ENCODE measurements at places on chromosomes 4 and X.

DNA sequence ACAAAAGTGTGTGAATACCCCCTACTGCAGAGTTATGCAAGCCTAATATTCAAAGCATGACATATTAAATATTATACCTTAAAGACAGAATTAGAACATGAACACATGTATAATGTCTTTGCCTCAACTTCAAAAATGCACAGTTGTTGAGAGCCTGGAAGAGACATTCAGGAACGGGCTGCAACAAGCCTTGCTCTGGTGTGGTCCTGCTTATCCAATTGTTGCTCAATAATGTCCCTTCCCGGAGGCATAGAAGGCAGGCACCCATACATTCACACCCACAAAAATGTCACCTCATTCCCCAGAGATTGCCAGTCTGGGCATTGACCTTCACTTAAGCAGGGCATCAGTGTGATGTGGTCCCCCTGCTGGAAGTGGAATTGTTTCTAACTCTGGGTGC, 238.8 kb downstream of the CBR4 start:
- no peak for DNase-seq

DNA sequence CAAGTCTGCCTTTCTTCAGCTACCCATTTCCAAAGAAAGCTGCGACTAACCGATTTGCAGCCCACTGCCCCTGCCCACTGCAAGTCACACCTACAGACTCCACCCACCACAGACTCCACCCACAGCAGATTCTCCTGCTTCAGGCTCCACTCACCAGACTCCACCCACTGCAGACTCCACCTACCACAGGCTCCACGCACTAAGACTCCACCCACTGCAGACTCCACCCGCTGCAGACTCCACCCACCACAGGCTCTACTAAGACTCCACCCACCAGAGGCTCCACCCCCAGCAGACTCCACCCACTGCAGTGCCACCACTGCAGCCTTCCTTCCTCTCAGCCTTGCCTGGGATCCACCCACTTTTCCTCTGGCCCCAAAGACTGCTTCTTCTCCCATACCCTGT, 41.3 kb downstream of the ABLIM2 start:
- peak; percentile 62 for DNase-seq

GRCh38 chrX:120741452-120741851, 111.6 kb upstream of the C1GALT1C1 start:
- DNase-seq: no peak

- DNase-seq: no peak
Measured at GRCh38 chr4:53477636-53478035, 100.2 kb downstream of the FIP1L1 start.

GRCh38 chr4:107094332-107094731, 58.2 kb upstream of the DKK2 start:
- peak; percentile 39 for DNase-seq

DNA sequence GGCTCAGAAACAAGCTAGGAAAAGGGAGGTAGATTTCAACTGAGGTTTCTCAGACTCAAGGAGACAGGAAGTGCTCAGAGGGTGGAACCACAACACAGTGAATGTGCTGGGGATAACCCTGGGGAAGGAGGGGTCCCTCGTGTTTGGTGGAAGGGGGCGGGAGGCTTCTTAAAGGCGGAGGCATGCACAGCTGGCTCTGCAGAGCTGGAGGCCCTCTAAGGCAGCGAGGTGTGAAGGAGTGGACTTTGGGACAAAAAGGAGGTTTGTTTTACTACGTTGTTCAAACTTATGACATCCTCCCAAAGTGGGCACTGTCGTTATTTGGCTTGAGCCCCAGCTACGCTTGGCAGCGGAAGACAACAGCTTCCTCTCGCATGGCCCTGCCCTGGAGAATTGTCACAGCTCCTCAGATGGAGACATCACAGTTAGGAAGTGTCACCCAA, 21.7 kb upstream of the MTM1 start:
- no peak for DNase-seq

DNA sequence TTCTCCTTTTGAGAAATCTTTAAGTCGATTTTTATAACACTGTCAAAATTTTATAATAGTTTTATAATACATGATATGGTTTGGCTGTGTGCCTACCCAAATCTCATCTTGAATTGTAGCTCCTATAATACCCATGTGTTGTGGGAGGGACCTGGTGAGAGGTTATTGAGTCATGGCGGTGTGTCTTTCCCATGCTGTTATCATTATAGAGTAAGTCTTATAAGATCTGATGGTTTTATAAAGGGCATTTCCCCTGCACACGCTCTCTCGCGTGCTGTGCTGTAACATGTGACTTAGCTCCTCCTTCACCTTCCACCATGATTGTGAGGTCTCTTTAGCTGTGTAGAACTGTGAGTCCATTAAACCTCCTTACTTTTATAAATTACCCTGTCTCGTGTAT, 364.0 kb upstream of the SPANXN4 start:
- DNase-seq: no peak

DNA sequence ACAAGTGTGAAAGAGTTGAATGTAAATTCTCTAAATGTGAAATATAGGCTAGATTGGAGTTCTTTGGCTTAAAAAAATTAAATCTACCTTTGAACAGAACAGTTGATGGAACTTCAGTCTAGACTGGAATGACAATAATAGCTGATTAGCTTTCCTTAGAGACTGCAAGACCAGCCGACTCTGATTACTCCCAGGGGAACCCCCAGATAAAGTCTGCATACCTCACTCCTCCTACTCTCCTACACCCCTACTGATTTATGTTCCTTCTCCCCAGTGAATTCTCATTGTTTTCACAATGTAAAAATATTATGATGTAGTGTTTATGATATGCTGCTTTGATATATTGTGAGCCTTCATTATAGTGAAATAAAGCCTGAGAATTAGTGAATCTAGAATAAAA, 241.3 kb downstream of the CFAP299 start:
- no peak for DNase-seq

All from COLO829 (cell line).